ENCODE measurements at places on chromosomes 5 and 9.

DNA sequence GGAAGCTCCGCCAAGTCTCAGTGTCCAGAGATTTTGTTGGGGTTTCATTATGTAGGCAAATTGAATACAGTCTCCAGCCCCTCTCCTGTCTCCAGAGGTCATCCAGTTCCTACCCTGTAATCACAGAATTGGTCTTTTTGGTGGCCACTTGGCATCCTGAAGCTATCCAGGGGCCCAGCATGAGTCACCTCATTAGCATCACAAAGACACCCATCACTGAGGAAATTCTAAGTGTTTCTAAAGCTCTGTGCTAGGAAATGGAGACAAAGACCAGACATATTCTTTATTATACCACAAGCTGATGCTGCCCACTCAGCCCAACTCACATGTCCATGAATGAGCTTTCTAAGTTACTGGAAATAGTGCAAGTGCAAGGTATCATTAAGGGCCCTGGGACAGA is 229.9 kb downstream of the DOCK8 start:
- DNase-seq, result no peak

- no peak for DNase-seq
Observed at GRCh38 chr5:109743041-109743531, 53.4 kb downstream of the MAN2A1 start.

- no peak for DNase-seq
Observed at GRCh38 chr5:59272809-59273427, 620.6 kb downstream of the PDE4D start.

GRCh38 chr5:3124410-3124809 is 372.9 kb upstream of the IRX2 start:
- no peak for DNase-seq

GRCh38 chr5:169149317-169149716 is 151.6 kb downstream of the SLIT3 start:
- DNase-seq, result no peak

GRCh38 chr9:36132086-36132485 is 4.4 kb upstream of the GLIPR2 start:
- DNase-seq, result no peak

- peak; percentile 93 for DNase-seq
Observed at GRCh38 chr5:10987925-10988504, 227.0 kb upstream of the DAP start.

DNA sequence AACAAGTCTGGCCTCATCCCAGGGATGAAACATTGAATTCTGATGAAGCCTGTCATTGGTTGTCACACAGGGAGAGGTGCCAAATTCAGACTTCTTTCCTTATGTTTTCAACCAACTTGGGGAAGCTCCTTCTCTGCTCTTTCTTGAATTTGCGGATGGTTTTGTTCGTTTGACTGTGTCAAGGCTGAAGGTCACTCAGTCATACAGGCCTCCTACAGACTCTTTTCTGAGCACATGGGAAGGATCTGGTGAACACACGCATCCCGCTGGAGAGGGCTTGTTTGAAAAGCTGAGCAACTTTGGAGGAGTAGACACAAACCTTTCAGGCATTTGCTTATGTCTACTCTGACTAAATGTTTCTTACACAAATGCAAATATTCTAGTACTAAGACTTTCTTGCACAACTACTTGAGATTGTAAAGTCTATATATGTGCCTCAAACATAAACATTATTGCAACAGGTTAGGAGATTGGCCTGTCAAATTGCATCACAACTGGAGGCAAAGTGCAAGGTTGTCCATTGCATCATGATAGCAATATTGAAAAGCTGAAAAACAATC is 151.5 kb upstream of the NR3C1 start:
- no peak for DNase-seq

DNA sequence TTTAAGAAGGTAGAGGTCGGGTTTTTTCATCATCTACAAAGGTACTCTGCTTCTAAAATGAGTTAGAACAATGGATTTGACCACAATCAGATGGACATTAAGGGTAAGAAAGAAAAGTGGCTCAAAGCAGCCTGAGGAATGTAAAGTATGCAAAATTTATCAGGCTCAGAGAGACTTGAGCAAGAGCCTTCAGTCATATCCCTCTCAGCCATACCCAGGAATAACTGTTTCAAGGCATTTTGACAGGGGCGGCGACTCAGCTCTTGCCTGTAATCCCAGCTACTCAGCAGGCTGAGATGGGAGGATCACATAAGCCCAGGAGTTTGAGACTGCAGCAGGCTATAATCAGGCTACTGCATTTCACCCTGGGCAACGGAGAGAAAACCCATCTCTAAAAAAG is 38.8 kb upstream of the ANXA2R start:
- DNase-seq, result no peak

DNA sequence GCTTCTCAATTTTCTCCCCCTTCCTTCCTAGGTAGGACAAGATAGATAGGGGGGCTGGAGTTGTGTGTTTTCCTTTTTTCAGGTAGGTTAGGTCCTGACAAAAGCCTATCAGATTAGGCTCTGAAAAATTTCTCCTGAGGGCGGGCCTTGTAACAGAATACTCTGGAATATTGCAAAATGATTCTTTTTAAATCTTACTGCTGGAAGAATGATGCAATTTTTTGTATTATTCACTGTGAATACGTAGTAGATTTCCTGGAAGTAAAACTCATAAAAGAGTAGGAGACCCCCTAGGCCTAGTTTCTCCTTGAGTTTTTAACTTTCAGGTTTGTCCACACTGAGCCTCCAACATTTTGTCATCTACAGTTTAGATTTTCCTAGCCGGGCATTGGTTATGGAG is 1701.8 kb downstream of the EFNA5 start:
- no peak for DNase-seq

- DNase-seq, result no peak
Observed at GRCh38 chr5:115262011-115262320, 711 bp downstream of the PGGT1B start.

DNA sequence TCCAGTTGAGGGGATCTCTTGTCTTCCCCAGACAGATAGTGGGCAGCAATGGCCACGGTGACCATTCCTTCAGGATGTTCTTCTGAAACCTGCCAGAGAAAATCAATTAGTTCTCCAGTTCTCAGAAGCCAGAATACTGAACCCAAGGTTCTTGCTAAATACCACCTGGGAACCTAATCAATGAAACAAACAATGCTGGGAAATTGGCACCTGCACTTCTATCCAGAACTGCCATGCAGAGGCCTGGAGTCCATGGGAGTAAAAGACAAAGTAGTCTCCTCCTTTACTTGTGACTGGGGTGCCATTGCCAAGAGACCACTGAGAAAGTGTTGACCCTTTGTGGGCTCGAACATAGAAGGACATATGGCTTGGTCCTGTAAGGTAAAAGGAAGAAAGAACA is 45.7 kb downstream of the ERMP1 start:
- no peak for DNase-seq

GRCh38 chr9:83744206-83744605 is 36.4 kb upstream of the UBQLN1 start:
- no peak for DNase-seq

DNA sequence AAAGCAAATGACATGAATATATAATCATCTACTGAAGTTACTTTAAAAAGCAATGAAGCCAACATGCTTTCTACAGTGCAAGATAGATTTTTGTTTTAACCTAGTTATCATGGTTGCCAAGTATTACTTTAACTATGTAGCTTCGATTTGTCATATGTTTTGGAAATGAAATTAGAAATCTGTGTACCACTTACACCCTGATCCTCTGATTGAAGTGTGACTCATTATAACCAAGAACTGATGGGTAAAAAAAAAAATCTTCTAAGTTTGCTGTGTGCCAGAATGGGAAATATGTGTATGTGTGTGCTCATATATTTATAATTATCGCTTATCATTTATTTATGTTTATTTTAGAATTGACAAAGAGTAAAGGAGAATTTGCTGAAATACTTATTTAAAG is 9.1 kb upstream of the CDC42SE2 start:
- no peak for DNase-seq

GRCh38 chr5:73815631-73816030 is 189.6 kb downstream of the ARHGEF28 start:
- DNase-seq, result no peak

- DNase-seq, result no peak
Observed at GRCh38 chr5:112574536-112574935, 155.5 kb upstream of the EPB41L4A start.

DNA sequence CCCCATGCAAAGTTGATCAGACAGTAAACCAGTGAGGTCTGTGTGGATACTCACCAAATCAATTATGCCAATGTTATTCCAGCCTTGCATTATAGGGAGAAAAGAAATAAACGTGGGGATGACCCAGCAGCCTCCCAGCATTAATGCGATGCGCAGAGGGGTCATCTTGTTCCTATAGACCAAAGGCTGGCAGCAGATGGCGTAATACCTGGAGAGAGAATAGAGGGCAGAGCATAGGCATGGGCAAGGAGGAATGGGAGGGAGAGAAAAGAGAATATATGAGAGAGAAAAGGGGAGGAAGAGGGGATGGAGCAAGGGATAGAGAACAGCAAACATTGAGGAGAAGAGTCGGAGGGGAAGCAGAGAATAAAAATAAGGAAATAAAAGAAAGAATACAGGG is 131.2 kb downstream of the HTR4 start:
- DNase-seq, result no peak

DNA sequence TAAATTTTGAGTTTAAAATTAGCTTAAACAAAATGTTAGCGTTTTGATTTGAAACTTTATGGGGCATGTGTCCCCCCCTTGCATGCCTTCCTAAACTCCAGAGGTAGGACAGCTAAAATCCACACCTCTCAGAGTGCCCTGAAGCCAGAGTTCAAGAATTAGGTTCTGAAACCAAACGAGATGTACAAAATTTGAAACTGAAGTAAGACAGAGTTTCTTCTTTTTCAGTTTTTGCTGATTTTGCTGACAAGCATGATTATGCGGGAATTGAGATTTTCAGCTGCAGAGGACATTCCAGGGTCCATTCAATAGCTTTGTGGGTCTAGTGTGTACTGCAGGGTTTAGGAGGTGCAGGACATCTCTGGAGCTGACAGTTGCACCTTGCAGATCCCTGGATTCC is 17.1 kb upstream of the LOX start:
- no peak for DNase-seq

GRCh38 chr5:176438959-176439757 is 9.0 kb upstream of the FAF2 start:
- DNase-seq, result no peak

GRCh38 chr5:72180925-72181324 is 73.7 kb downstream of the MAP1B start:
- DNase-seq, result no peak

- DNase-seq, result no peak
Observed at GRCh38 chr9:119559056-119559455, 189.8 kb upstream of the BRINP1 start.

- no peak for DNase-seq
Observed at GRCh38 chr5:141039517-141039916, 11.7 kb upstream of the PCDHB1 start.

DNA sequence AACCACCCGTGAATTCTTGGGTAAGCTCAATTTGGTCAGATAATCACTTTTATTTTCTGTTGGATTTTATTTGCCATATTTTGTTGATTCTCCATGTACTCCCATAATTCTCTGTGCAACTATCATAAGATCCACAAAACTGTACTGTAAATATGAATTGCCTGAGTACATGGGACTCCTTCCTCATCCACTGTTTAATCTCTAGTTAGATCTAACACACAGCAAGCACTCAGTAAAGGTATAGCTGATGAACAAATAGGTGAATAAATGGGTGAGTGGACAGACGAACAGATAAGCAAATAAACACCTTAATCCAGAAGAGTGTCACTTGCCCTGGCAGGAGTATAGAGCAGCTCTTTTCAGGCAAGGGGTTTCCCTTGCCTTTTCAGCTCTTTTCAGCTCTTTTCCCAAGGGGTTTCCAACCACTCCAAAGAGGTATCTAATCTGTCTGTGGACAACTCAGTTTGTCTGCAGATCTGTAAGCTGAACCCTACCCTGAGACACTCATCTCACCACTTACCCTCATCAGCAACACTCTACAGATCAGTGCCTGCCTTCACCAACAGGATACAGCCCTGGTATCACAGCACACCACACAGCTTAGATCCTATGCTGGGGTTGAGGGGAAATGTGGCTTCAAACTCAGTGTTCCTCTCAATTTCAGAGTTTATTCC is 51.2 kb downstream of the SIL1 start:
- no peak for DNase-seq

Measured in posterior cingulate gyrus (tissue), 11 donors.